ENCODE measurements at places on chromosomes 4 and X.
A peak's percentile ranks its signal among the peaks of the same experiment; 100 is the strongest.

GRCh38 chrX:22323541-22323940, 50.8 kb downstream of the CBLL2 start:
- no peak for DNase-seq

- DNase-seq: no peak
These were observed 18.2 kb downstream of the ACOX3 start for GRCh38 chr4:8422327-8422726.

- peak; percentile 52 for DNase-seq
These were observed 2.7 kb upstream of the NALF2 start for GRCh38 chrX:69501429-69501828.

DNA sequence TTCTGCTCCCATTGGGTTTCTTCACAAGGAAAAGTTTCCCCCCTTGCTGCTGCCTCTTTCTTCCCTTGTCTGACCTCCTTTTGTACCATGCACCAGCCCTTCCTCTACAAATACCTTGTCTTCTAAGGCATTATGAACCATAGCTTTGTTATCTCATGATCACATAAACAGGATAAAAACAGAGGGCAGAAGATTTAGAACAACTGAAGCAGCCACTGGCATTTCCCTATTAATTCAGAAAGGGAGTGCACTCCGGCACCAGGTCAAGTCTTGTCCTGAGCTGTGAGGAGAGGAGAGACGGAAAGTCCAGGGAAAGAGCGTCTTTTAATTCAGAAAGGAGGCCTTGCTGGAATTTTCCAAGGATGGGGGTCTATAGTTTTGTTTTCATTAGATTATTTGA, 281.7 kb downstream of the RCHY1 start:
- no peak for DNase-seq

GRCh38 chr4:29046781-29047180, 1673.4 kb upstream of the PCDH7 start:
- no peak for DNase-seq

DNA sequence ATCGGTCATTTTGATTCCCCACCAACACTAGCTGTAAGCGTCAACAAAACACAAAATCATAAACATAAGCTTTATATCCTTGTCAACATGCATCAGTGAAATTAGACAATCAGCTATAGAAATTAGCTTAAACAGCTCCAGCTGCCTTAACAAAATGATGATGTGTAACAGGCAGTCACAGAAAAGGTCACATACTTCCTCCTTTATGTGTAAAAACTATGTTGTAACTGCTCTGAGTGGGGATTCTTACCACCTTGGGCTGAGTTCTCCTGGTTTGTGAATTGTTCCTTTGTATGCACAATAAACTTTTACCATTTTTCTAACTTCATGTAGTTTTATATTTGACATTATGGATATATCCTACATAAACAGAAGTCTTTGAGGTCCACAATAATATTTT, 73.9 kb upstream of the MAP9 start:
- DNase-seq: no peak

- no peak for DNase-seq
These were observed 91.1 kb upstream of the ANKRD50 start for GRCh38 chr4:124803641-124804040.

GRCh38 chr4:38365261-38365660, 298.7 kb upstream of the KLF3 start:
- no peak for DNase-seq

DNA sequence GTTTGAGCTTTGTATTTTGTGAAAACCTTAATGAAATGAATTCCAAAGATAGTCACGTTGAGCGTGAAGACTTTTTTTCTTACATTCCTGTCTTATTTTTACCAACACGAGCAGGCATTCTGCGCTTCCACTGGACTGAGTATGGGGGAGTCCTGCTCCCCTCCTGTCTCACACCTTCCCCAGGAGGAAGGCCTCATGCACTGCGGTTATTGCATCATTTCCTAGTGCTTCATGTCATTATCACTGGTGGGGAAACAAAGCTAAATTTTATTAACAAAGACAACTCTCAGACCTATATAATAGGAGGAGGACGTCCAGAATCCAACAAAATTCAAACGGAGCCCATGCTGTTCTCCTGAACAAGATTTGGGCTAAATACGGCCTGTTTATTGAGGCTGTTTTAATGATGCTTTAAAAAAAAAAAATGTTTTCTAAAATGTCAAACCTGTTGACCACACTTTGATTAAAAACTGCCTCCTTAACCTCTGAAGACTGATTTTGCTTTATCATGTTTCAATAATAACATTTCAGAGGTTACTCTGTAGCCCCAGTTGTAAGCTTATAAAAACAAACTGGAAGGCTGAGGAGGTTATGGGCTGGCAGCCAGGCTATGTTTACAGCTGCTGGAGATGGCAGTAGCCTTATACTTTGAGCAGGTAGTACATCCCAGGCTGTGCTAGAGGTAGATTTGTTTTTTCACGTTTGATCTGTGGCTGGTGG, 118.0 kb downstream of the SOWAHB start:
- no peak for DNase-seq

- DNase-seq: no peak
These were observed 348.5 kb downstream of the INPP4B start for GRCh38 chr4:142497606-142498005.

GRCh38 chr4:66959207-66959606, 586.1 kb downstream of the CENPC start:
- DNase-seq: no peak

DNA sequence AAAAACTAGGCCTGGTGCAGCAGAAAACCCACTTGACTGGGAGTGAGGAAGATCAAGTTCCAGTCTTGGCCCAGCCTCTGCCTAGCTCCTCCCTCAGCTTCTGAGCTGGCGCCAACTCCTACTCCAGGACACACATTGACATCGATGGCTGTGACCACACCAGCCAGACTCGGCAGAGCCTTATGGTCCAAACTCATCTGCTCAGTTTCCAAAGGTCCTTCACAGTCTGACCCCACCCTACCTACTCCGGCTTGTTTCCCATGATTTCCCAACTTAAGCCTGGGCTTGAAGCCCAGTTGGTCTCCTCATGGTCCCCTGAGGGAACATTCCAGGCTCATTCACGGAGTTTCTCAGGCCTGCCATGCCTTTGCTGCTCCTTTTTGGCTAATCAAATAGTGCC, 10.1 kb downstream of the ELF4 start:
- DNase-seq: no peak
